ENCODE measurements at places on chromosomes 6 and 20.

DNA sequence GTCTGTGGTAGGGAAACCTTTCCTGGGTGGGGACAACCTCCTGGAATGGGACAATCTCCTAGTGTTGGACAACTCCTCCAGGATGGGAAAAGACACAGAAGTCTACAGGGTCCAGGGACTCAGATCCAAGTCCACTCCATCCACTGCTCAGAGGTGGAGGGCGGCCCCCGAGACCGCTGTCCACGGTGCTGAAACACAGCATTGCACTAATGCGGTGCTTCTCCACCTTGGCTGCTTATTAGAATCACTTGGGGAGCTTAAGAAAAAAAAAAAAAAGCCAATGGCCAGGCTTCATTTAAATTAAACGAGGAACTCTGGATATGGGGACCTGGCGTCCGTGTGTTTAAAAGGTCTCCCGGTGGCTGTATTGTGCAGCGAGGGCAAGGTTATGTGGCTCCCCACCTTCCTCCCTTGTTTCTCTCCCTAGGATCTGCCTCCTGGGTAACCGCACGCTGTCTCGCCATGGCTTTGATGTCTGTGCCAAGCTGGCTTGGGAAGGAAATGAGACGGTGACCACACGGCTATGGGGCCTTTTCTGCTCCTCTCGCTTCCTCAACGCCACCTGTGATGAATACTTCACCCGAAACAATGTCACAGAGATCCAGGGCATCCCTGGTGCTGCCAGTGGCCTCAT, 12.0 kb downstream of the SLC12A5 start:
- no peak for DNase-seq

GRCh38 chr6:55941702-55942101, 66.3 kb upstream of the BMP5 start:
- no peak for DNase-seq

DNA sequence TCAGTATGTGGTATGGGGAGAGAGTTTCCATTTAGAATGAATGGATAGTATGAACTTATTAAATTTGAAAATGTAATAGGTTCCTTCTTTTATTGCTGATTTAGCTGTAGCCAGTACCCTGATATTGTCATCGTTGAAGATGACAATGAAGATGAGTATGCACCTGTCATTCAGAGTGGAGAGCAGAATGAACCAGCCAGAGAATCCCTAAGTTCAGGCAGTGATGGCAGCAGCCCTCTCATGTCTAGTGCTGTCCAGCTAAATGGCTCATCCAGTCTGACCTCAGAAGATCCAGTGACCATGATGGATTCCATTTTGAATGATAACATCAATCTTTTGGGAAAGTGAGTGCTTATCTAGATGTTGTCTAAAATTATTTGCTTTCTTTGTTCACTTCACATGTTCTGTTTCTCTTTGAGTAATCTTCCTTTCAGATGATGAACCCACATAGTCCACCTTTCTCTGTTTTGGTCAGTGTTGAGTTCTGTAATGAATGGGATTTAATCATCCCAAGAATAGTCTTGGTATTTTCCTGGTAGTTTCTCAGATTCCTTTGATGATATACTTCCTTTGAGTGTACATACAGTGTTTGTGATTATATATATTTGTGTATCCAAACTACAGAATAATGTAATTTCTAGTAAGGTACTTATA, 23.3 kb downstream of the HSF2 start:
- no peak for DNase-seq

GRCh38 chr20:39674842-39675241, 712.7 kb downstream of the DHX35 start:
- no peak for DNase-seq

DNA sequence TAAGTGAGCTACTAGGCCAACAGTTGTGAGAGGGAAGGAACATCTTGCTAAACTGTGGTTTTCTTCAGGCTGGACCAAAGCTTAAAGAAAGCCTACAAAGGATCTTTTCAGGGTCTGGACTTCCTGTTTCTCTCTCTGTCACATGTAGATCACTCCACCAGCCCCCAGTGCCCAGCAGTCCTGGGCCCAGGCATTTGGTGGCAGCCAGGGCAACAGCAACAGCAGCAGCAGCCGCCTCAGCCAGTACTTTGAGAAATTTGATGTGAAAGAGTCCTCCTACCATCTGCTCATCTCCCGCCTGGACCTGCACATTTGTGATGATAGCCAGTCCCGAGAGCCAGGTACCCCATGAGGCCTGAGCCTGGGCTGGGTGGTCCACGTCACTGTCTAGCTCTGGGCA, 44.1 kb downstream of the BLTP3A start:
- no peak for DNase-seq

- DNase-seq = no peak
Measured at GRCh38 chr6:30840084-30840934, 44.0 kb upstream of the DDR1 start.

- no peak for DNase-seq
Measured at GRCh38 chr6:134307075-134307474, 10.8 kb downstream of the SGK1 start.

- DNase-seq = no peak
Measured at GRCh38 chr6:47276377-47276776, 33.3 kb downstream of the TNFRSF21 start.

- DNase-seq = peak; percentile 33
Measured at GRCh38 chr6:117483004-117483644, 650 bp downstream of the DCBLD1 start.

DNA sequence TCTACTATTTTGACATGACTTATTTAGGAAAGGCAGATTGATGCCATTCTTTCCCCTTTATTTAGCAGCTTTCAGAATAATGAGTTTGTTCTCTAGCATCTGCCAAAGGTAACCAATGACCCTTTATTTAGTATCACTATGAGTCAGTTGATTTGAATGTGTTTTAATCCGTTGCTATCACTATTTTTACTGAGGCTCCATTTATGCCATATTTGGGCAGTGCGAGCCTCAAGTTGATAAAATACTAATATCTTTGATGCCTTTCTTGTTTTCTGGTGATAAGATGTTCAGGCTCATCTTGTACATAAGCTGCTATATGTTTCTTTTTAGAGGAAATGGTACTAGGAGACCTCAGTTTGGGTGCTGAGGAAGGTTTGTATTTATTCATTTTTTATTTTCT, 15.6 kb upstream of the NOTCH4 start:
- DNase-seq = no peak

- DNase-seq = no peak
Measured at GRCh38 chr6:151412909-151413308, 21.6 kb upstream of the ZBTB2 start.

- DNase-seq = no peak
Measured at GRCh38 chr6:120005292-120005976, 655.9 kb upstream of the MAN1A1 start.

GRCh38 chr6:27679308-27679963, 206.5 kb upstream of the ZNF184 start:
- DNase-seq = no peak

GRCh38 chr6:40992746-40993145, 46.3 kb downstream of the UNC5CL start:
- no peak for DNase-seq

DNA sequence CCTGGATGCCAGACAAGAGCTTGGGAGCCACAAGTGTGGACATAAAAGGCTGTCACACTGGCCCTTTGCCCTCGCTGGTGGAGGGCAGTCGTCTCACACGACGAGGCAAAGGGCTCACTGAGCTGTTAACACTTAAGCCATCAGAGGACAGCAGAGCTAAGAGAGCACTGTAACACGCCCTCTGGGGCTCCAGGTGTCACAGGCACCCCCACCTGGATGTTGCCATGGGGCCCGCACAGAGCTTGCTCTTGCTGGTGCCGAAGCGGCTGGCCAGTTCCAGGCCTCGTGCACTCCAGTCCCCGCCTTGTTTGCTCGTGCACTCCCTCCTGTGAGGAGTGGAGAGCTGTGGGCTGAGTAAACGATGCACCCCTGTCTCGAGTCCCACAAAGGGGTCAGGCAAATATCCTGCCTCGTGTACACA, 37.4 kb downstream of the SLC35D3 start:
- no peak for DNase-seq

GRCh38 chr20:21513181-21513663, 642 bp downstream of the NKX2-2 start:
- peak; percentile 20 for DNase-seq

GRCh38 chr6:5962794-5963193, 43.9 kb downstream of the NRN1 start:
- DNase-seq = no peak
